ENCODE measurements at places on chromosomes 6 and 20.

DNA sequence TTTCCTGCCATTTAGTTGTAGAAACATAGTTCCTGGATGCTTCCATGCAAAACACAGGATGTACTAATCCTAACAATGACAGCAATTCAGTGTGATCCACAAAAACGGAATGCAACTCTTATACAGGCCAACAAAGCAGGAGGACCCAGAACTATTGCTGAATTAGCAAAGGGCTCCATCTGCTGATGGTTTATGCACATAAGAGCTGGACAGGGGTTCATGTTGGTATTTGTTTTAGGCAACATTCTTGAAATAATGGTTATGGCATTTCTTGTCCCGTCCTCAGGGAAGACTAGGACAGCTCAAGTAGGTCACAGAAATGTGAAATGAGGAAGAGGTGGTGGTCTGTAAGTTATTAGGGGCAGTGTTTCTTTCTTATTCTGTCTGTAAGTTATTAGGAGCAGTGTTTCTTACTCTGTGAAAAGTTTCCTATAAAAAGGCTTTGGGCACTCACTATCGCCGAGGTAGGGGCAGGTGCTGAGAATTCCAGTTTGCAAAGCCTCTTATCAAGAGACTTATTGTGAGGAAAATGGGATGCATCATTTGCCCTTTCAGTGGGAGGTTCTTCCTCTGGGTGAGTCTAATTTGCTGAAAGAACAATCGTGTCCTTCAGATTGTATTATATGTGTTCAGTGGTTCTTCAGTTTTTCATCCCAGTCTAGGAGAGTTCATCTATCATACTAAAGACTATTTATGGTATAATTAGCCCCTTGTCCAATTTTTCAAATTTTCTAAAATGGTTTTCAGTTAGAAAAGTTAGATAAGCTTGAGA is 171.1 kb downstream of the MCHR2 start:
- DNase-seq = no peak

- no peak for DNase-seq
Observed at GRCh38 chr20:38452880-38453624, 17.9 kb upstream of the SNHG17 start.

- DNase-seq = no peak
Observed at GRCh38 chr6:52155791-52156576, 30.2 kb upstream of the IL17A start.

DNA sequence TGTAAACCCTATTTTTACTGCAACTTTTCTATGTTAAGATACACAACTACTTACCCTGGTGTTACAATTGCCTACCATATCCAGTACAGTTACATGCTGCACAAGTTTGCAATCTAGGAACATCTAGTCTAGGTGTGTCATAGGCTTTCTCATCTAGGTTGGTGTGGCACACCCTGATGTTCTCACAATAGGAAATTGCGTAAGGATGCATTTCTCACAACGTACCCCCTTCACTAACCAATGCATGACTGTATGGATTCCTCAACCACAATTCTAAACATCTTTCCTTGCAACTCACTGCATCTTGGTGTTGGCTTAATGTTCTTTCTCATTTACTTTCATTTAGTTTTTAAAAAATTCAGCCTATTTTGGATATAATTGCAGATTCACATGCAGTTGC is 31.6 kb downstream of the GJA10 start:
- no peak for DNase-seq

GRCh38 chr6:85458184-85458583 is 8.3 kb downstream of the NT5E start:
- no peak for DNase-seq

GRCh38 chr6:57250348-57250747 is 28.2 kb upstream of the RAB23 start:
- DNase-seq = no peak

GRCh38 chr6:142758629-142759025 is 186.3 kb downstream of the HIVEP2 start:
- DNase-seq = no peak

GRCh38 chr20:45630371-45630770 is 713 bp downstream of the WFDC9 start:
- DNase-seq = no peak

- DNase-seq = no peak
Observed at GRCh38 chr20:32429343-32429742, 71.2 kb downstream of the ASXL1 start.

DNA sequence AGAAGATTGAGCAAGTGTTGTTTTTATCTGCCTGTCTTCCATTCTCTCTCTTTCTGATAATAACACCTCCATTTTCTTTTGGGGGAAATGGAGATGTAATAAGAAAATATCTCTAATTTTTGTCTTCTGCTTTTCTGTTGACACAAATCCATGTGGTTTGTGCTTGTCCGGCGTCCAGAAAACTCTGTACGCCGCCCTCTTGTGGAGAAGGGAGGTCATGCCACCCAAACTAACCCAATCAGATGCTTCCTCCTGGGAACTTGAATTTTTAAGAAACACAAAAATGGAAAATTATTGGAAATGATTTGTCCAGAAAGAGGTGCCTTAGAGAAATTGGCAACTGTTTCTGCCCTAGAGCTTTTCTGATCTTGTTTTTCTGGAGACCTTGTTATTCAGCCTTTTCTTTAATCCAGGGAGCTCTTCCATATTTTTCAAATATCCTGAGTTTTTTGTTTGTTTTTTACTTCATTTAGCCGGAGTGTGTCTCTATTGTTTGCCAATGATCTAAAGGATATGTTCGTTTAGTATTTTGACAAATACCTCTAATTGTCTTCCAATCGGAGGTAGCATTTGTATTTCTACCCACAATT is 17.8 kb upstream of the FNDC1 start:
- DNase-seq = peak; percentile 4

DNA sequence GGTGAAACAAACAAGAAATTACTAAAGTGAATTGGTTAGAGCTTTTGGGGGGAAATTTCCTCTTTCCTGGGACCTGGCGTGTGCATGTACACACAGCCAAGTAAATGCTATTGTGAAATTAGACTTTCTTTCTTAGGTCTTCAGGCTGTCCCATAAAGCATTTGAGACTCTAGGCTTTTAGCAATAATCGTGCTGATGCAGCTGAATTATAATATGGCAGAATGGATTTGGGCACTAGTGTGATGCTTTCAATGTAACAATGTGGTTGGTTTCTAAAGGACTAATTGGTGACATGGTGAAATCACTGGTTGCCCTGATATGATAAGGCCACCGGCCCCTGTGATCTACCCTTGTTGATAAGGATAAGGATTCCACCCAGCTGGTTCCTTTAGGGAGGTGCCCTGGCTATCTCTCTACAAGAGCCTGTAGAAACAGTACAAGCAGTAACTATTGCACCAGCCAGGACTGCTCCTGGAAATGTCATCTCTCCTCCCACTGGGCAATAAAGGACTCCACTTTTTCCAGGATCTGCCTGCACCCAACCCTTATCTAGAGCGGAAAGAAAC is 164.1 kb downstream of the TFAP2A start:
- no peak for DNase-seq

GRCh38 chr6:20438462-20439070 is 36.9 kb downstream of the E2F3 start:
- no peak for DNase-seq

DNA sequence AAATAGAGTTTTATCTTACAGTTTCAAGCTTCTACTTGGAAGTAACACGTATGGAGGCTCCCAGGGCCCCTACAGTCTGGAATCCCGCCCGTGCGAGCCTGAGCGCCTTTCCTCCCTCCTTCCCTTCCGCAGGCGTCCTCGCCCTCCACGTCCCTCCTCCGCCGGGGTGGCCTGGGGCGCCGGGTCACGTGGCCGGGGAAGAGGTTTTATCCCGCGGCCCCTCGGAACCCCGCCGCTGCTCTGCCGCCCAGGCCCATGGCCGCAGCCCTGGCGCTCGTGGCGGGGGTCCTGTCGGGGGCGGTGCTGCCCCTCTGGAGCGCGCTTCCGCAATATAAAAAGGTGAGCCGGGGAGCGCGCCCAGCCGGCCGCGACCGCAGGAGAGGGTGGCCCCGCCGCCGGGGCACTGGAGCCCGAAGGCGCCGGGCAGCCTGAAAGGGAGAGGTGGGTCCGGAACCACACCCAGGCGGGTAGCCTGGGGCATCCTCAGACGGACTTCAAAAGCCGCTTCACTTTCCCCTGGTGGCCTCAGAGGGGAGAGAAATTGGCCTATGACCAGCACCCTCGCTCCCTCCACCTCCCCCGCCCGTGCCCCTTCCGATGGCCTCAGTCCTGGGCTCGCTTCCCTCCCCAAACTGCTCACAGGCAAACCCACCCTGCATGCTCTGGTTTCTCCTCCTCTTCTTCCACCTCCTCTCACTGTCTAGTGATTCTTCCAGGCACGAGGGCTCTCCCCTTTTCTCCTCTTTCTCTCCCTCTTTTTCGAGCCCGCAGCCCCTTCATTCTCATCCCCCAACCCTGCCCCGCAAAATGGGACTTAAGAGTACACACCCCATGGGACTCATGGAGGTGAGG is at the start of gene CLPSL2:
Gene CLPSL2 (plus strand): TSS at position 235 of the 852 bp plus-strand sequence. CDS start 21 bp downstream, at position 256.
- DNase-seq = no peak

GRCh38 chr6:13216236-13217014 is 111.9 kb downstream of the TBC1D7 start:
- DNase-seq = no peak

- no peak for DNase-seq
Observed at GRCh38 chr6:126117251-126117650, 130.9 kb downstream of the TRMT11 start.

- no peak for DNase-seq
Observed at GRCh38 chr6:35365594-35366203, 23.3 kb downstream of the PPARD start.

- no peak for DNase-seq
Observed at GRCh38 chr6:17281100-17281496, at the start of gene RBM24. Gene RBM24, plus strand, starts transcription at chr6:17281361. Its CDS starts 221 bp downstream, at chr6:17281582.

- no peak for DNase-seq
Observed at GRCh38 chr20:13297147-13297899, 76.2 kb downstream of the ISM1 start.

GRCh38 chr6:108497883-108498282 is 62.8 kb upstream of the FOXO3 start:
- DNase-seq = no peak

DNA sequence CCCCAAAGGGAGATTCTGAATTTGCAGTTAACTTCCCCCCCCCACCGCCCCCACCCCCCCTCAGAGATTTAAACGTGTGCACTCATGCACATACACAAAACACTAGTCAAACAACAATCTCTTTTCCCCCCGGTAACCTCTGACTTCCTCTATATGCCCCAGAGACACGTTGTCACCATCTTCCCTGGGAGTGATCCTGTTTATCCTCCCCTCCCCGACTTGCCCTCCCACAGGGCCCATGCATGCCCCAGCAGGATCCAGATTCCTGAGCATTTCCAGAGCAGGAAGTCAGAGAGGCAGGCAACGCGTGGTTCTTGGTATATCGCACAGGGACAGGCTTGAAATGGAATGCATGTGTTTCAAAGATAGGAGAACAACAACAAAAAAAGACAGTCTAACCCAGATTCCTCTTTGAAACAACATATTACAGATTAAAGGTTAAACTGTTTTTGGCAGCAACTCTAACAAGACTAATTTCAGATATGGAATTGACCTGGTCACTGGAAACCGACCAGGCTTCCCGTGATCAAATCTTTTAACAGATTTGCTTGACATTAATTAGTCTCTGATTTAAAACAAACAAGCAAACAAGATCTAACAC is 1.3 kb downstream of the BLCAP start:
- DNase-seq = no peak

DNA sequence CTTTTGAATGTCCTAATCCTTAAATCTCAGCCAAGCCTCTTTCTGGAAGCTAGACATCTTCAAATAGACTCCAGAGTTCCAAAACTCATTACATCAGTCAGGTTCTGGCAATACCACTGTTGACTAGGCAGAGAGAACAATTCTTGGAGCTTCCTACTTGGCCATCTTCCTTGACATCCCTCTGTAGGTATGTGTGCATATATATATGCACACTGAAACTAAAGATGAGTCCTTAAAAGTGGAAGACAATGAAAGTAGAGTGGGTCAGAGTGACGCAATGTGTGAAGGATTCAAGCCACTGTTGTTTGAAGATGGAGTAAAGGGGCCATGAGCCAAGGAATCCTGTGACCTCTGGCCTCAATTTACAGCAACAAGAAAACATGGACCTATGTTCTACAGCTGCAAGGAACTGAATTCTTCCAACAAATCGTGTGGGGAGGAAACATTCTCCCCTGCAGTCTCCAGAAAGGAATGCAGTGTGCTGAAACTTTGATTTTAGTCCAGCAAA is 18.7 kb upstream of the DUSP22 start:
- no peak for DNase-seq

DNA sequence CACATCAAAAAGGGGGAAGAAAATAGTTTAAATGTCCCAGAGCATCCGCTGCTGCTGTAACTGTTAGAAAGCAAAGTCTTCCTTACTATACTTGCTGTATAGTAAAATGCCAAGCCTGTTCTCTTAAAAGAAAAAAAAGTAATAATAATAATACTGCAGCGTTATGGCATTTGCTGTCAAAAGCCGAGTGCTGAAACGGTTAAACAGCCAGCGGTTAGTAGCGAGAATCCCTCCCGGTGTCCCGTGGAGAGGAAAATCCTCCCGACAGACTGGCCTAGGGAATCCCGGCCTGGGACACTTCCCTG is 19.5 kb upstream of the NFATC2 start:
- no peak for DNase-seq

GRCh38 chr6:111743862-111744692 is 129.2 kb downstream of the FYN start:
- no peak for DNase-seq

GRCh38 chr20:50580016-50580747 is 70.0 kb downstream of the PTPN1 start:
- peak; percentile 18 for DNase-seq

DNA sequence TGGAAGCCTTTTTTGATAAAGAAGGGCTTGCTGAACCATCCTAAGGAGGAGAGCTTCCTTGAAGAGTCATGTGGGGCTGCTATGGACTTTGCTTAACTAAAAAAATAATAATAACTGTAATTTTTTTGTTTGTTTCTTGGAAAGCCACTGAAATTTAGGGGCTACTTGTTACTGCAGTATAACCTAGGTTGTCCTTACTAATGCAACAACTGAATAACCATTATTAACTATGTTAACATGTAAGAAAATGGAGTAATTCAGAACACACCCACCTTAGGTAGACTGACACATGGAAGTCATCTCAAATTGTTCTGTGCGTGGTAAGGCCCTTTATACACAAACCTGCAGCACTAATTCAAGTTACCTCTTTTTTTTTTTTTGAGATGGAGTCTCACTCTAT is 90.9 kb upstream of the SOX4 start:
- no peak for DNase-seq

- no peak for DNase-seq
Observed at GRCh38 chr6:68279793-68280557, 355.1 kb upstream of the ADGRB3 start.

DNA sequence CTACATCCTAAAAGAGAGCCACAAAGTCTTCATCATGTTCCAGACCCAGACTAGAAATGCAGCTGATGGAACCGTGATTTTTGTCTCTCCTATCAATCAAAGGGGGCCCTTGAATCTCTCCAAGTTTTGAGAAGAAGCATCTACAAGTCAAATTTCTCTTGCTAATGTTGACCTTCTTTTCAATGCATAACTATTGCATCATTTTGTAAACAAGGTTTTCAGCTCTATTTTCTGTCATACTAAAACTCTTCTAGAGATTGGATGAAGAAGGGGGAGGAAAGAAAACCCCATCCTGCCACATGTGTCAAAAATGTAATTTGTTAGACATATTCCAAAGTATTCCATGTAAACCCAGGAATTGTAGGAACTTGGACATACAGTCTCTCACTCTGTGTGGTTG is 169.2 kb downstream of the LMBRD1 start:
- no peak for DNase-seq

Data from stimulated activated CD8-positive, alpha-beta memory T cell treated with anti-CD3 and anti-CD28 coated beads, Interleukin-7, amount 100 ng/mL, for 1 hour (primary cell).